ENCODE measurements at places on chromosomes 3 and 15. TPM values are rescaled to one million over a fixed set of nuclear protein-coding genes. Genes with fewer than 3 reads are reported as not detected.

Gene ST6GAL1
- total RNA-seq: 141 TPM

Gene SERINC4
- total RNA-seq: not detected

Gene GADL1
- 1.1 TPM for total RNA-seq

Gene GP5
- total RNA-seq: 0.14 TPM

GRCh38 chr3:69856965-69857705 lies 117.9 kb downstream of the MITF start:
- H3K4me3 ChIP-seq: no peak overlapping the region
- no peak for DNase-seq
- H3K36me3 ChIP-seq: no peaks in the 10 kb centered on the region

DNA sequence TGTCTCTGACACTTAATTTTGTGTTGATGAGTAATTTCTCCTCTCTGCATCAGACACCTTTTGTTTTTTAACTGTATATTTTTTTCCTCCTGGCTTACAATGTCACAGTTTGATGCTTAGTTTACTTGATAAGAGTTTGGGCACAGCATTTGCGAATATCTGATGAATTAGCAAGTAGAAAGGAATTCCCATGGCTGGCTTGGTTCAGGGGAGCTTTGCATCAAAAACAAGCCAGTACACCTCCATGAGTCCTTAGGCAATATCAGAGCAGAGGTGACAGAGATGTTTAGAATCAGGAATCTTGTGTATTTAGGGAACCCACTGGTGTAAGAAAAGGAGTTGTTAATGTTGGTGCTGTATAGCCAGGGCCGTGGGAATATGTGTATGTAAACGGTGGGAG lies 9.3 kb downstream of the ARHGEF26 start:
- no peak overlapping the region for H3K4me3 ChIP-seq
- no peak overlapping the region for H3K27ac ChIP-seq
- H3K36me3 ChIP-seq: no peaks in the 10 kb centered on the region
- peaks cover 33% of the 10 kb centered on the region for H3K4me1 ChIP-seq

DNA sequence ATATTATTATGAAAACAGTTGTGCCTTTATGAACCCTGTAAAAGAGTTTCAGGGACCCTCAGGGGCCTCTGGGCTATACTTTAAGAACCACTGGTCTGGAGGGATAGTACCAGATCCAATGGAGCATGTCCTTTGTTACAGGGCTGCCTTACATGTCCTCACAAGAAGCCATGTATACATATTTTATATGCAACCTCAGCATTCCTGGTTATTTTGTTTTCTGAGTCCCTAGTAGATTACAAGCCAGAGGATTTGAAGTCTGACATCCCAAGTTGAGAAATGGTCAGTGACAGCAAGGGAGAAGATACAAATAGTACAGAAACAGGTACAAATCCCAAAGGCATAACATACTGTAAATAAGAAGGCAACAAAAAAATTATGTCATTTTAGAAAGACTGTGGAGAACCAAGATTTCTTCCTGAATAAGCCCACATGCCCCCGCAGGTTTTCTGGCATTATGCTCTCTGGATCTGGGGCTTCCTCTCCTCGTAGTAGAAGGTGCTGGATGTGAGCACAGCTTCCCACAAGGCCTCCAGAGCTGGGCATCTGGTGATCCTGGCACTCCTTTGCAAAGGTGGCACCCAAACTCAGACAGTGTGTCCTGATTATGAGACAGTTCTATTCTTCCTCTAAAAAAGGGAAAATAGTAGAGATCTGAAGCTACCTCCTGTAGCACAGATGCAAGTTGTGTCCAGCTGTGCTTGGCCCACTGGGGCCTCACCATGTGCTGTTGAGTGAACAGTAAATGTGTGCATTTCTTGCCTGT lies 114.0 kb downstream of the NR1D2 start:
- peak overlapping the region; percentile 79 for H3K27ac ChIP-seq
- peaks cover 6% of the 10 kb centered on the region for H3K4me1 ChIP-seq
- no peak overlapping the region for H3K4me3 ChIP-seq
- no peaks in the 10 kb centered on the region for H3K36me3 ChIP-seq
- H3K27me3 ChIP-seq: no peaks in the 10 kb centered on the region

DNA sequence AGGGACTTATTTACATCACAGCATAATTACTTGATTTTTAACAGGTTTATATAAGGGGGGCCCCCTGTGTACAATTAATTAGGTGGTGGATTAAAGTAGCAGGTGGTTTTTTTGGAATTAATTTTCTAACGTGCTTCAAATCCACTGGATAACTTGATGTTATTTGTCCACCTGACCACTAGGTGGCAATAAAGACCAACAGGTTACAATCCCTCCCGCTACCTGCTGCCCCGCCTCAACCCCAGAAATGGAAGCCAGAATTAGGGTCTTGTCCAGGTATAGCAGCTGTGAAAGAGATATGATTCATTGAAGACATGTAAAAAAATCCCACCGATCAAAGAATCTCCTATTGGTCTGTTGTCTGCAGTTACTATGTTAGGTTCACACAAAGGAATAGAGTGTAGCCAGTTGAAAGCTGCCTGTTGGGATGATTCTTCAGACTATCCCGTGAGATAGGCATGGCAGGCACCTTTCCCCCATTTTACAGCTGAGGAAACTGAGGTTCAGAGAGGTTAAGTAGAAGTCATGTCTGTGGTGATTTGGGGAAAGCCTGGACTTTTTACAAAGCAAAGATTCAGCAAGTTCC lies 44.0 kb downstream of the MFSD1 start:
- no peak overlapping the region for H3K27ac ChIP-seq
- DNase-seq: no peak
- H3K4me3 ChIP-seq: no peak overlapping the region
- no peaks in the 10 kb centered on the region for H3K36me3 ChIP-seq
- no peaks in the 10 kb centered on the region for H3K4me1 ChIP-seq

DNA sequence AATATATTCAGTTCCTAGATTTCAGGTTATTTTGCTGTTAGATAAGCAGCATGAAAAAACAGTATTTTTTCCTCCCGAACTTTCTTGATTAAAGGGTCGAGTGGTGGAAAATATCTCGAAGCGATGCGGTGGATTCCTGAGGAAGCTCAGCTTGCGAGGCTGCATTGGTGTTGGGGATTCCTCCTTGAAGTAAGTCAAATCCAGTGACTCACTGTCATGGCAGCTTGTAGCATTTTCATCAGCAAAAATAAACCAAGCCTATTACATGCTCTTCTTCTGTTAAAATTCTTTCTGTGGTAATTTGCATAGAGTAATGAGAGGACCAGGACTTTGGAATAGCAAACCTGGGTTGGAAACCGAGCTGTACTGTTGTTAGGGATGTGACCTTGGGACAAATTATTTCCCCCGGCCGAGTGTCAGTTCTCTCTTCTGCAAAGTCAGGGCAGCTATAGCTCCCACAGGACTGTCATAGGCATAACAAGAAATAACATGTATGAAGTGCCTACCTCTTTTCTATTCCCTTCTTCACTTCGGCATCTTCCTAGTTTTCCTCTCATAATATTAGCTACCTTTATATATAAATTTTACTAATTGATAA lies 75.6 kb downstream of the UBP1 start:
- no peak overlapping the region for H3K27ac ChIP-seq
- peaks cover 4% of the 10 kb centered on the region for H3K36me3 ChIP-seq
- DNase-seq: no peak
- no peak overlapping the region for H3K4me3 ChIP-seq
- H3K27me3 ChIP-seq: no peaks in the 10 kb centered on the region
- H3K4me1 ChIP-seq: peaks cover 9% of the 10 kb centered on the region

- H3K4me3 ChIP-seq: no peak overlapping the region
- no peak for DNase-seq
- H3K27ac ChIP-seq: no peak overlapping the region
- H3K4me1 ChIP-seq: peaks cover 3% of the 10 kb centered on the region
- H3K36me3 ChIP-seq: no peaks in the 10 kb centered on the region
- H3K27me3 ChIP-seq: no peaks in the 10 kb centered on the region
Observed at GRCh38 chr15:81054236-81054635, 53.5 kb downstream of the TLNRD1 start.
